Left ventricle myocardium superior (tissue), 1 donor: ENCODE measurements at places on chromosomes 16 and 17. TPM values are rescaled to one million over a fixed set of nuclear protein-coding genes. Genes with fewer than 3 reads are reported as not detected.

GRCh38 chr17:77753691-77754245 is 204.7 kb upstream of the TNRC6C start:
- no peak for DNase-seq

DNA sequence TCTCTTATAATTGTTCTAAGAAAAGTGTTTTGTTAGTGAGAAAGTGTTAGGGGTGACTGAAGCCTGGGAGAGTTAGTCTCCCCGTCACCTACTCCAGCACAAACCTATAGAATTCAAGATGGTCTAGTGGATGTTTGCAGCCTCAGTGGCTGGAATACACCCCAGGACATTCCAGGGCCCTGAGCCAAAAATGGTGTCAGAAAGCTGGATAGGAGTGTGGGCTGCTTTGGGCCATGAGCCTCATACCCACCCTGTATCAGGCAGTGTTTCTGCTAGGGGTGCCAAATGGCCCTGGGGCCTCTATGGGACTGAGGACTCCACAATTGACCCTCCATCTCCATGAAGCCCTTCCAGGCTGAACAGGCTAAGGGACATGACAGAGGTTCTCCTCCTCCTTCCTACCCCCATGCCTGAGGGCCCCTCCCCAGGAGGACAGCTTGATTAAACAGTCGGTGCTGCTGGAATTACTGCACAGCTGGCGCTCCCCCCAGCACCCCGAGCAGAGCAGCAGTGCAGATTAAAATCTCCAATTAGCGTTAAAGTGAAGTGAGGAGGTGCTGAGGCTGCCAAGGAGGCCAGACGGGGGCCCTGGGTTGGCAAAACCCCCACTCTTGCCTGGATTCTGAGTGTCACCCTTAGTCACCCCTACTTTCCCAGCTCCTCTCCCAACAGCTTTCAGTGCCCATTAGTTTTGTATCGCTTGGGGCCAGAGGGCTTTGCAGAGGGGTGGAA is 59.1 kb downstream of the NEUROD2 start:
- peak; percentile 51 for DNase-seq

- DNase-seq, result peak; percentile 74
Observed at GRCh38 chr16:53053967-53054669, 673 bp upstream of the CHD9 start.

GRCh38 chr17:49132699-49133364 is at the start of gene B4GALNT2:
Gene B4GALNT2, plus strand, starts transcription at chr17:49132769. Its CDS starts 24 bp downstream, at chr17:49132793.
- no peak for DNase-seq

GRCh38 chr17:63232565-63233310 is 213.4 kb downstream of the CYB561 start:
- no peak for DNase-seq

DNA sequence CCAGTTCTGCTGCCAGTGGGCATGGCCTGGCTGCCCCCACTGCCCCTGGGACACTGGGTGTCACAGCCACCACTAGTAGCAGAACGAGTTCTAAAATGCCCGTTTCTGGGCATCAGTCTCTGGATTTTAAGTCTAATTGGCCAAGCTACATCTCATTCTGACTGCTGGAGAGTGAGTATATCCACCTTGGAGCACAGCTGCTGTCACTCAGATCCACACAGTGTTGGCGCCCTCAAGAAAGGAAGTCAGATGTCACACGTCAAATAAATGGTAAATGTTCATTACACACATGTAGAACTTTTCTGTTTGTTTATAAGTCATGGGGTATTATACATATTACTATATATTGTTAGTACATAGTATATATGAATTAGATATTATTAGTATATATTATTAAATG is 19.4 kb downstream of the GNGT2 start:
- no peak for DNase-seq

- DNase-seq, result no peak
Observed at GRCh38 chr16:56479469-56479868, 28.1 kb downstream of the OGFOD1 start.

DNA sequence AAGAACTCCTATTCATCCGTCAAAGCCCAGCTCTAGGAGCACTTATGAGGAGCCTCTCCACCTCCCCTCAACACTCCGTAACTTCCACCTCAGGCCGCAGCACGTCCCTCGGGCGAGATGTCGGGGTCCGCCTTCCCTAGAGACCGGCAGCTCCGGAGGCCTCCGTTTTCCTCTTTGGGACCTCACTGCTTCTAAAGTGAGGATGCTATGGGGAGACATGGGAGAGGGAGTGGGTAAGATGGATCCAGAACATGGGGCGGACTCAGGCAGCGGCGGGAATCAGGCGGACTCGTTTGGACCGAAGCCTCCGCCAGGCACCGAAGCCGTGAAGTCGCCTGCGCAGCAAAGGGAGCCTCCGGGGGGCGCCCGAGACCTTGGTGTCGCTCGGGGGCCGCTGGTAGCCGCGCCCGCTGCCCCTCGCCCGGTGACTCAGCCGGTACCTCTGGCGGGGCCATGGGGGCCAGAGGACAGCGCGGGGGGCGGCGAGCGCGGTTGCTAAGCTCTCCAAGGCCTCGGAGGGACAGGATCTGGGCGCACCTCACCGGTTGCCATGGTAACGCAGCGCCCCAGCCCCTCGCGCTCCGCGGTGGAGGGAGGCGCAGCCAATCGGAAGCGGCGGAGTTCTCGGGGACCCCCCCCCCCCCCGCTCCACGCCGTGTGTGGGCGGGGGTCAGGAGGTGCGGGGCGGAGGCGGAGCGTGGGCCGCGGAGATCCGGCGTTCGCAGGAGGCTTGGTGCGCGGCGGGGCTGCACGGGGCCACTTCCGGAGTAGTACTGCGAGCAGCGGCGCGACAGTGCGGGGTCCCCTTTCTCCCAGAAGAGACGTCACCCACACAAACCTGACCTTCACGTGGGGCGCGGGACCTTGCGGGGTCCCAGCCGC is 1.3 kb upstream of the HIC1 start:
- peak; percentile 88 for DNase-seq

GRCh38 chr16:76577003-76577402 is 299.8 kb downstream of the CNTNAP4 start:
- no peak for DNase-seq

GRCh38 chr16:31487720-31488467 is 5.0 kb downstream of the SLC5A2 start:
- DNase-seq, result peak; percentile 60

GRCh38 chr16:3142327-3142726 is 7.5 kb downstream of the ZNF213 start:
- DNase-seq, result peak; percentile 28

DNA sequence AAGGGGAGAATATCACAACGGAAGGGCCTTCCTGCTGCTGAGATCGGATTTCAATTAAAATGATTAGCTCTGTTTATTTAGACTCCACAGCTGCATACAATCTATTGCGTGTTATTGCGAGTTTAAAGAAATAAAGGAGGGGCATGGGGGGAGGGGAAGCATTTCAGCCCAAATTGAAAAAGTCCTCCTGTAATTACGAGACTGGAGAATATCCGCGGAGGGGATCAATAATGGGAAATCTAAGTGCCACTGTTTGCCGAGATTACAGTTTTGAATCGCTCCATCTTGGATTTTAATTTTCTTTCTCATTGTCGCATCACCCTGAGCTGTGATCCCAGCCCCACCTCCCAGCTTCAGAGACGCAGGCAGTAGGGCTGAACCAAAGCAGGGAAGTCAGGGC is 15.7 kb upstream of the RPL38 start:
- DNase-seq, result no peak

GRCh38 chr17:39094607-39095308 is 56.7 kb downstream of the PLXDC1 start:
- DNase-seq, result no peak

DNA sequence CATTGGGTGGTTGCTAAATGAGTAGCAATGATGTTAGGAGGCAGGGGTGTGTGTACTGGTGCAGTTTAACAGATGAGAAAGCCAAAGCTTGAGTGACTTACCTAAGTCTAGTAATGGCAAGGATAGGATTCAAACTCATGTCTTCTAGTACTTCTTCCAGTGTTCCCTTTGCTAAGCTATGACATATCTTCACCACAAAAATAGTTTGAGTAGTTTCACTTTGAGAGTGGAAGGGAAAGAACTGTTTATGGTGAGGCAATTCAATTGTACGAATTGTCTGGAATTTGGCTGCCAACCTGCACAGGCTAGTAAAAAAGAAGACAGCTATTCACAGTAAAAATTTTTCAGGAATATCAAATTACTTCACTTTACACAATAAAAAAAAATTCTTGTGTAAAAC is 138.0 kb downstream of the NLK start:
- no peak for DNase-seq

DNA sequence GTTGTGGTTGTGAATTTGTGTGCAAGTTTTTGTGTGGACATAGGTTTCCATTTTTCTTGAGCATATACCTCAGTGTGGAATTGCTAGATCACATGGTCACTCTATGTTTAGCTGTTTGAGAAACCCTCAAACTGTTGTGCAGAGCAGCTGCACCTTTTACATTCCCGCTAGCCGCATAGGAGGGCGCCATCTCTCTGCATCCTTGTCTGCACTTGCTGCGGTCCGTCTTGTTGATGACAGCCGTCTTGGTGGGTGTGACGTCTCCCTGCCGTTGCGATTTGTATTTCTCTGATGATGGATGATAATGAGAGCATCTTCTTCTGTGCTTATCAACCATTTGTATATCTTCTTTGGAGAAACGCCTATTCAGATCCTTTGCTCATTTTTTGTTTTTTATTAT is 25.1 kb upstream of the IL17C start:
- DNase-seq, result no peak

GRCh38 chr16:86625029-86625428 is 46.7 kb downstream of the FOXL1 start:
- no peak for DNase-seq

DNA sequence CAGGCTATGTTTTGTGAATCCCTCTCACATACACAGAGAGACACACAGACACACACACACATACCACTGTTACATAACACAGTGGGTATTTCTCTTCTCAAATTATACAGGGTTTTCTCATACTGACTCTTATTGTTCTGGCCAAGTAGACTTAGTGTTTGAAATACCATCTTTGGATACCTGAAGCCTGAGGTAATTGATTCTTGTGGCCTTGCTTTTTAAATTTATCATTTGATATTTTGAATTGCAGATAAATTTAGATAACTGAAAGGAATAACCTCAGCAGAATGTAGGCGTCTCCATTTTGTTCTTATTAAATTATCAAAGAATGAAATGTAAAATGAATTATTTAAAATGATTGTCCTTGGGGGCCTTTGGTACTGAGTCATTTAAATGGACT is 223.8 kb downstream of the LGALS9B start:
- no peak for DNase-seq

DNA sequence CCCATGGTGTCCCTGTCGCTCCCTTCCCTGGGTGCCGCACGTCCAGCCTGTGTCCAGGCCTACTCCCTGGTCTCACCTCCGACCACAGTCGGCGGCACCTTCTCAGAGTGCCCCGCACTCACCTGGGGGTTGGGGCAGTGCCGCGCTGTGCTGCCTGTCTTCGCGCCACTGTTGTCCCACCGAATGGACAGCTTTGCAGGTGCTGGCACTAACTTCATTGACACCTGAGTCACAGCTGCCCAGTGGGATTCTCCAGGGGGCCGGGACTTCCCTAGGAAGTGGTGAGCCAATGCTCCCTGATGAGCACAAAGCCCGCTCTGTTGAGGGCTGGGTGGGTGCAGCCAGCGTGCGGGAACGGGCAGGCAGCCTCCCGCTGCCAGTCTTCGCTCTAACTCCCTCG is 24.3 kb upstream of the DBNDD1 start:
- no peak for DNase-seq

- no peak for DNase-seq
Observed at GRCh38 chr17:72922219-72922618, 170.3 kb downstream of the SLC39A11 start.

DNA sequence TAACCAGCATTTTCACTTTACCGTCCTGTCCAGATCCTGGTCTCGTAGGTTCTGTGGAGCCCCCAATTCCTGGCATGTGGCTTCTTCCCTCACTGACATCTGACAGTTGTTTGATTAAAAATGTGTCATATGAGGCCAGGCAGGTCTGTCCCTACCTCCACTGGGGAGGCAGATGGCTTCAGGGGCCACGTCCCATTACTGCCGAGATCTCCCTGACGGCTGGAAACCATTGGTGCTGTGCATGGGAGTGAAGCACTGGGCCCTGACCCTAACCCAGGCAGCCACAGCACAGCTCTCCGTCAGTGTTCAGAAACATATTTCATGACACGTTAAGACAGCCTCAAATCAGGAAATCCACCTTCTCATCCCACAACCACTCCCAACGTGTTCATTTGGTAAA is 77.5 kb downstream of the GNAO1 start:
- DNase-seq, result no peak

The LDHD gene
- total RNA-seq, result 83.3 TPM

The MRPS34 gene
- 85.9 TPM for total RNA-seq

The DOK4 gene
- 9.1 TPM for total RNA-seq

The SHBG gene
- not detected for total RNA-seq

The TMC8 gene
- total RNA-seq, result 1.5 TPM

The NOXO1 gene
- not detected for total RNA-seq

The BCO1 gene
- total RNA-seq, result not detected

The SGSM2 gene
- total RNA-seq, result 27.0 TPM

The CHAD gene
- total RNA-seq, result 0.32 TPM
